Aorta (tissue), 5 donors: ENCODE measurements at places on chromosomes 5 and 9. TPM values are rescaled to one million over a fixed set of nuclear protein-coding genes. Genes with fewer than 3 reads are reported as not detected.

DNA sequence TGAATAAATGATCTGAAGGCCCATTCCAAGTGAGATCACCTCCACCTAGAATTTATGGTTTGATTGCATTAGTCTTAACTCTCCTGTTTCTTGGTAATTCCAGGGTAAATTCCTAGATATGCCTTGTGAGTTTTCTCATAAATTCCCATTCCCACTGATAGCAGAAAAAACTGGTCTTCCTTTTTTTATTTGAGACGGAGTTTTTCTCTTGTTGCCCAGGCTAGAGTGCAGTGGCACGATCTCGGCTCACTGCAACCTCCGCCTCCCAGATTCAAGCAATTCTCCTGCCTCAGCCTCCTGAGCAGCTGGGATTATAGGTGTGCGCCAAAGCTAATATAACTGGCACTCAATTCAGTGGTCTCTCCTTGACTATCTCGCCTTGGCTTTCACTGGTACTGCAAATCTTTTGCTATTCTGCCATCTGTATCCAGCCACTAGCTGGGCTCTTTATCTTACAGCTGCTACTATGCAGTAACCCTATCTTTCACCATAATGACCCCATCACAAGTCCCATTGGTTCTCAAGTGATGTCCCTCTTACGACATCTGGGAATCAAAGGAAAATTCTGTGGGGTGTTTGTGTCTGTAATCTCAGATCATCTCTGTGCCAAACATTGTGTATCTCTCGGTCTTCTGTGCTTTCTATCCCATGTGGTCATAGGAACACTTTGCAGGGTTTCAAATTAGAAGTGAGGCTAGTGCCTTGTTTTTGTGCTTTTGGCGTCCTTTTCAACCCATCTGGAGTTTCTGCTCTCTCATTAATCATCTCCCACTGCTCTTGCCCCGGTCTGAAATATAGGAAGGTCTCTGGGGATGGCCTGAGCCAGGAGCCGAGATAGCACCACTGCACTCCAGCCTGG is 14.4 kb downstream of the HNRNPK start:
- DNase-seq, result no peak

- DNase-seq, result peak; percentile 78
Observed at GRCh38 chr9:106862821-106863720, at the start of gene ZNF462. Gene ZNF462 (plus strand): TSS chr9:106863166. CDS start chr9:106923384, 60,218 bp downstream.

GRCh38 chr9:89881431-89881830 is 276.6 kb downstream of the GADD45G start:
- no peak for DNase-seq

- DNase-seq, result peak; percentile 69
Observed at GRCh38 chr9:113998525-113999255, 79.4 kb downstream of the AMBP start.

DNA sequence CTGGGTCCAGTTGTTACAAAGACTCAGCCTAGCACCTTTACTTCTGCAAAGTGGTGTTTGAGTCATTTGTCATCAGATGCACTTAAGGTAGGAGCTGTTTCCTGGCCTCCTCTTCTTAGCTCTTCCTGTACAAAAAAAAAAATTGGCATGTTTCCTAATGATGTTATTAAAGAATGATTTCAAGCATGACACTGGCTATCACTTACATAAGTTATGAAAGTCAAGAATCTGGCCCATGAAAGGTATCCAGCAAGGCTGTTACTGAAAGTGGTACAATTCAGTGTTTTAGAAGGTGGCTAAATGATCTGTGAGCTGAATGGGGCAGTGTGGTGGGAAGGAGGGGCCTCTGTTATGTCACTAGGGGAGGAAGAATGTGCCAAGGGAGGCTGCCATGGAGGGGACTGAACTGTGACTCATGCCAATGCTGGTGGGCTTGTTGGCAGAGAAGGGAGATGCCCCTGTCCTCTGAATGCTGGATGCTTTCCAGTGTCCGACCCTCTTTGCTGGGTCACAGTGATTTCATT is 175.1 kb upstream of the MAP1B start:
- DNase-seq, result peak; percentile 65

DNA sequence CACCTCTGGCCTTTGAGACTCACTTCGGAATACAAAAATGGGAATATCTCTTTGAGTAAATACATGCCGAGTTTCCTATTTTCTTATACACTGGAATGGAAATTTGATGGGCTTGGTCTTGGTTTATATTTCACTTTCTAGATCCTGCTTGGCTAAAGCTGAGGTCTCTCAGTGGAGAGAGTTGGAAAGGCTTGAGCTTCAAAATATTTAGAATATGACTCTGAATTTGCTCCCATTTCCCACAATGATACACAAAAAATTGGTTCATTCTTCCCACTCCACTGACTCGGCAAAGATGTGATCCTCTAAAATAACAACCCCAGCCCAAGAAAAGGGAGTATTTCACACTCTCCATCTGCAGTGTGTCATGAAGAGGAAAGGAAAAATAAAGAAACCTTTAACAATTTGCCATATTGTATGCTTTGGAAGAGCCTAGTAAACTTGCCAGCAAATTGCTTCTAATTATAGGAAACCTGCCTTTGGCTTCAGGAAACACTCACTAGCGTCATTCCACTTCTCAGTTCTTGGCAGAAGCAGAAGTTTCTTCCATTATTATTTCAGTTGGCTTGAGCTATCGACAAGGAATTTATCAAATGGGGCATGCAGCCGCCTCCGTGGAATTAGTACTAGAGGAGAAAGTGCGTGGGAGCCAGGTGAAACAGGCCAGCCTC is 302.9 kb downstream of the NSG2 start:
- DNase-seq, result no peak

- no peak for DNase-seq
Observed at GRCh38 chr5:163106098-163106497, 331.3 kb upstream of the CCNG1 start.

The NUTM2G gene
- polyA plus RNA-seq, result not detected
